ENCODE measurements at places on chromosomes 4 and X. TPM values are rescaled to one million over a fixed set of nuclear protein-coding genes. Genes with fewer than 3 reads are reported as not detected.

- no peak for DNase-seq
These were observed 7.4 kb downstream of the SNCA start for GRCh38 chr4:89829470-89830138.

DNA sequence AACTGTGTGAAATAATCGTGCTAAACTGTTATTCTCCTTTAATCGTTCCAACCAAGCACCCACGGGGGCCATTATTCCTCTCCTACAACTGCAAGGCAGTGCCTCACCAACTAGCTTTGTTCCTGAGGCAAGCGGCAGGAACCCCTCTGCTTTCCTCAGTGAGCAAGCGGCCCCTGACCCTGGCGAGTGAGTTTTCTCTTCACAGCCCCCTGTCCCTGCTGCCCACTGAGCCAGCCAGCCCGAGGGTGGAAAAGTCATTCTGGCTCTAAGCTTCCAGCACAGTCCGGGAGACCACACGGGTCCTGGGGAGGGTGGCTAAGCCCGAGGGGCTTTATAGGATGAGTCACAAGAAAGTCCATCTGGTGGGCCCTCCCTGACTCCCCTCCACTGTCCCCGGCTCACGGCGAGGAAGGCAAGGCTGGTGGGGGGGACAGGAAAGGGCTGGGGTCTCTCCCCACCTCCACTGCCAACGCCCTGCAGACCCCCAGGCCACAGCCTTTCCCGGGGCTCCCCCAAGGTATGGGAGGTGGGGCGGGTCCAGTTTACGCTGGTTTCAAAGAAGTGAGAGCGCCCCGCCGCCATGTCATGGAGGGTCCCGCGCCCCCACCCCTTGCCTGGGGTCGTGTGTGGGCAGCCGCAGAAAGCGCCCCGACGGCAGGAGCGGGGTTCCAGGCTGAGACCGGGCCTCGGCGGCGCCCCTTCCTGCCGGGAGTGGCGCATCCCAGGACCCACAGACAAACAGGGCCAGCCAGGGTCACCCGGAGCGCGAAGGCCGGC is 45.0 kb downstream of the CPLX1 start:
- DNase-seq, result peak; percentile 81

Gene EDNRA
- 29.8 TPM for total RNA-seq

Gene NRK
- 6.3 TPM for total RNA-seq

DNA sequence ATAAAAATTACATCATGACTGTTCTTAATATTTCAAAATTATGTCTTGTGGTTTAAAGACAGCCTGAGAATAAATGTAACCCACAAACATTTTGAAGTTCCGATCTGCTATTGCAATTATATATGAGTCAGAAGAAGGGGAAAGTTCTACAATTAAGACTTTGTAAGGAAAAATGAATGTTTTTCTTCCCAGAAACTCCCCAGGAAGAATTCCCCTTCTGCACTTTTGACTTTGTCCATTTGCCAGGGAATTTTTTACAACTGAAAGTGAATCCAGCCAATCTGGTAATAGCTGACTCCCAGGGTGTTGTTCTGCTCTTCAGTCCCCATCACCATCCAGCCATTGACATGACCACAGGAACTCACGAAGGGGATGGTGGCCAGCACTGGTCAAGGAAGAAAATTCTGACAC is 61.6 kb upstream of the NOCT start:
- DNase-seq, result no peak

DNA sequence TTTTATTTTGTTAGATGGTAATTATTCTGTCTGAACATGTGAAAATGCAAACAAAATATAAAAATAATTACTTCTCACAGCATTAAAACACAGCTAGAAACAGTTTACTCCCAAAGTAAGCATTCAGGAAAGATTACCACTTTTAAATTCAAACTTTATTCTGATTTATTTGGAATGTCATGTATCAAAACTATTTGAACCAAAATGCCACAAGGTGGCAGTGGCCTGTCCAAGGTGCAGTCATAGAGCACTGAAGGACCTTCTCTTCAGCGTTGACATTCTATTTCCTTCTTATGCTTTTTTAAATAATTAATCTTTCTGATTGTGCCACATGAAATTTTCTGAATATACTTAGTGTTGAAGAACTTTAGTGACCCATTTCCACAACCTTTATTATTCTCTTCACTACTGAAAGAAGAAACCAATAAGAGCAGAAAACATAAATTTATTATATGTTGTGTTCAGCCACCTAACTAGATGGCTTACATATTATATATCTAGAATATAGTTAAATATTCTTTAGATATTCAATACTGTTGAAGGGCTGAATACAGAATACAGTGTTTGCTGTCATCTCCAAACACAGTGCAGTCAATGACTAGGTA is 283.6 kb downstream of the CFAP299 start:
- DNase-seq, result no peak

Gene VCX2
- not detected for total RNA-seq

GRCh38 chrX:20519826-20520225 is 253.1 kb upstream of the RPS6KA3 start:
- DNase-seq, result no peak
